ENCODE measurements at places on chromosomes 4 and X.
A peak's percentile ranks its signal among the peaks of the same experiment; 100 is the strongest.

GRCh38 chrX:42680666-42681065, 97.3 kb downstream of the PPP1R2C start:
- DNase-seq, result no peak

GRCh38 chrX:40108162-40108958, 10.6 kb upstream of the BCOR start:
- DNase-seq, result peak; percentile 63

DNA sequence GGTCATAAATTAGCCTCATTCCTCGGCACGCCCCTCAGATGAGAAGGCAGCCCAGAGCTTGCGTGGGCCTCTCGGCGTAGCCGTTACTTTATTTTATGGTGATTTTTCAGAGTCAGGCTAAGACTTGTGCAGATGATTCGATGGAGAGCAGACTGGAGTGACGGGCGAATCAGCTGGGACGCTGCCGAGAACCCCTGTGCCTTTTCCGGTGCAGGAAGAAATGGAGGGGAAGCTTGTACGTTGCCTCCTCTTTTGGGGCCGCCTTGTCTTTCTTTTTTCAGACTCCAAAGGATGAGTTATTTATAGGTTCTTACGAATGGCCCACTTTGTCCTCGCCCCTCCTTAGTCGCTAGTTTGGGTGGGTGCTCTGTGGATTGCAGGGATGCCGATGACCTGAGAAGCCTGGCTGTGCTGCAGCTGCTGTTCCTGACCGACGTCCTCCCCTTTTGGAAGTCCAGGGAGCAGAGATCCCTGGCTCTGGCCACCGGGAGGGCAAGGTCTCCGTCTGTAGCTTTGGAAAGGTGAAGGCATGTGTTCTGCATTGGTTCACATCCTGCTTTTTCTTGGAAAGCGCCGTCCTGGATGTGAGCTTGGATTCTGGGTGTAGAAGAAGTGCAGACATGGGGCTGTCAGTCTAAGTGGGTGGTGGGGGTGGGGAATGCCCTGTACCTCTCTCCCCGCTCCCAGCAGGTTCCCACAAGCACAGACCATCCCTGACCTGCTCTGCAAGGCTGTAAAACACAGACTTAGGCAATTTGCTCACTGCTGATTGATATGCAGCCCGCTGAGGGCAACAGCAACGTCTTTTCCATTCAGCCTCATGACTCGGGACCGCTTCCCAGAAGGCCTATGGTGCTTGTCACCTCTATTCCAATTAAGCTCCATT, 9.3 kb downstream of the SORCS2 start:
- DNase-seq, result no peak

- DNase-seq, result no peak
Observed at GRCh38 chr4:61782133-61782532, 582.0 kb downstream of the ADGRL3 start.

DNA sequence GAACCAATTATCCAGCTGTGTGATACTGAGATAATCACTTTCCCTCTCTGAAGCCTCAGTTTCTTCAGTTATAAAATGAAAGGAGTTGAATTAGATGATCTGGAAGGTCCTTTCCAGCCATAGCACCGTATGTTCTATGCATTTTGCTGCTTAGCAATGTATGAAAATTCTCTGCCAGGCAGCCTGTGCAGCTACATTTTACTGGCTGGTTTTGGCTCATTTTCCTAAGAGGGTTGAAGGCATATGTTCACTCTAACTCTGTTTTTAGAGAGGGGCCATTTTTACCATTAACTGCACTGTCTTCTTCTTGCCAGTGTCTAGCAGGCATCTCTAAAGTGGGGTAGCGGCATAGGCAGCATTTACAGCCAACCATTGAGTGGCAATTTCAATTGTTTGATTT, 26.1 kb downstream of the TRPC5 start:
- no peak for DNase-seq

DNA sequence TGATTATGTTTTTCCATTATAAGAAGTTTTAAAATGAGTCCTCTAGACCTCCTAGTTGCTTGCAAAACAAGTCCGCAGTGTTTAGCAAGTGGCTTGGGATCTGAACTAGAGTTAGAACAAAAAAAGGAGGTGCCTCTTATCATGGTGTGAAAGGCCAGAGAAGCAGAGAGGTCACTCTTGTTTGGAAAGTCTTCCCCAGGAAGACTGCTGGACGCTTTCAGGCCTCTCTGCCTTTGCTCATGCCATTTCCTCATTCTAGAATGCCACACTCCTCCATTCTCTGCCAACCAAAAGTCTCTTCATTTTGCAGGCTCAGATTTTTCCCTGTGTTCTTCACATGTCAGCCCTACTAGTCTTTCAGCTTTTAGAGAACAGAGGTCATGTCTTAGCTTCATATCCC, 14.9 kb downstream of the PARM1 start:
- no peak for DNase-seq

GRCh38 chrX:1841746-1842145, 226.9 kb downstream of the ASMT start:
- DNase-seq, result no peak
